Glutamatergic neuron (in vitro differentiated cells): ENCODE measurements at places on chromosomes 5 and 9. TPM values are rescaled to one million over a fixed set of nuclear protein-coding genes. Genes with fewer than 3 reads are reported as not detected.
A peak's percentile ranks its signal among the peaks of the same experiment; 100 is the strongest.

- peaks cover 3% of the 10 kb centered on the region for H3K4me1 ChIP-seq
- H3K27ac ChIP-seq, result peak overlapping the region; percentile 38
- H3K4me3 ChIP-seq, result peak overlapping the region; percentile 16
- no peak for DNase-seq
These were observed 21.1 kb upstream of the MEIKIN start for GRCh38 chr5:131966551-131966950.

- H3K4me1 ChIP-seq, result no peaks in the 10 kb centered on the region
- H3K4me3 ChIP-seq, result no peak overlapping the region
- no peaks in the 10 kb centered on the region for H3K27me3 ChIP-seq
These were observed 719.2 kb upstream of the CTNND2 start for GRCh38 chr5:12623408-12623807.

DNA sequence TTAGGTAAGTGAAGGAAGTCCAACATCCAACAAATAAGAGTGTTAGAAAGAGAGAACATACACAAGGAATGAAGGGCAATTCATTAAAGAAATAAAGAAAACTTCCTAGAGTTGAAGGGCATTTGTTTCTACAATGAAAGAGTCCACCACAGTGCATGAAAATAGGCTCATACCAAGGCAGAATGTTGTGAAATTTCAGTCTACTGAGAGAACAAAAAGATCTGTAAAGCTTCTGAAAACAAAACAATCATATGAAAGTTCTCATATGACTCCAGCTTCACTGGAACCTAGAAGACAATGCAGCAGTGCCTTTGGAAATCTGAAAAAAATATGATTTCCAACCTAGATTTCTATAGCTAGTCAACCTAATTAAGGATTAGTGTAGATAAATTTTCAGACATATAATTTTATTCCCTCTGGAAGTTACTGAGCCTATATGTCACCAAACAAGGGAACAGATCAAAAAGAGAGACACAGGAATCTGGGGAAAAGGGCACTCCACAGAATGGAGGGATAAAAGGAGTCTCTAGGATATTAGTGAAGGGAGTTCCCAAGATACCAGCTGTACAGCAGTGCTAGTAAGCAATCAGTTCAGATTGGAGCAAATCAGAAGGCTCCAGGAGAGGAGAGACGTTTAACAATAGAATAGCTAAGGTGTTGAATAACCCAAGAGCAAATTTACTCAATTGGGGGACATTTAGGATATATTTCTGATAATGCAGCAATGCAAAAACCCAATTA, 5.8 kb downstream of the C5orf58 start:
- no peaks in the 10 kb centered on the region for H3K4me1 ChIP-seq
- DNase-seq, result no peak
- H3K27ac ChIP-seq, result no peak overlapping the region

DNA sequence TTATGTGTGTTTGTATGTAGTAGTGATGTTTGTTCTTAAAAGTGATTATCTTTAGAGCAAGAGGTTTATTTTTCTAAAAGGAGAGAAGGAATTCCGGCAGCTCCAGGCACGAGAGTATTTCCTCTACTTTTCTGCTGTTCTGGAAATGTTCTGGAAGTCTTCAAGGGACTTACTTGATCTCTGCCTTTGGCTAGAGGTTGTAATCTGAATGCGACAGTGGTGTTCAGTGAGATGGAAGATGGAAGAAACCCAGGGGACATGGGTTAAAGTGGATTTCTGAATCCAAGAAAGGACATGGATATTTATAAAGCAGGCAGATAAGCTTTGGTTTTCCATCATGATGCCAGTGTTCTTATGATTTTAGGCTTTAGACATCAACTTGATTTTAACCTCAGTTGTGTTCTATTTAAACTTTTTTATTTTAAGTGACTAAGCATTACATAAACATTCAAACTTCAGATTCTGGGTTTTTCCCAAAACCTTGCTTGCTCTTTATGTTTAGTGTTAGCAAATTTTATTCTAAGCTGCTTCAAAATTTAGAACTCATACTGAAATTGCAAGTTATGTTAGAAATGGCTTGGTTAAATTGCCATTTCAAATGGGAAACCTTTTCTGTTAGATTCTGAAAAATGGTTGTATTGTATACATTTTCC, 3.6 kb downstream of the GPR21 start:
- peaks cover 54% of the 10 kb centered on the region for H3K4me1 ChIP-seq
- H3K27ac ChIP-seq, result peak overlapping the region; percentile 24
- no peaks in the 10 kb centered on the region for H3K36me3 ChIP-seq
- H3K27me3 ChIP-seq, result peaks cover 3% of the 10 kb centered on the region
- H3K4me3 ChIP-seq, result peak overlapping the region; percentile 47
- DNase-seq, result no peak

DNA sequence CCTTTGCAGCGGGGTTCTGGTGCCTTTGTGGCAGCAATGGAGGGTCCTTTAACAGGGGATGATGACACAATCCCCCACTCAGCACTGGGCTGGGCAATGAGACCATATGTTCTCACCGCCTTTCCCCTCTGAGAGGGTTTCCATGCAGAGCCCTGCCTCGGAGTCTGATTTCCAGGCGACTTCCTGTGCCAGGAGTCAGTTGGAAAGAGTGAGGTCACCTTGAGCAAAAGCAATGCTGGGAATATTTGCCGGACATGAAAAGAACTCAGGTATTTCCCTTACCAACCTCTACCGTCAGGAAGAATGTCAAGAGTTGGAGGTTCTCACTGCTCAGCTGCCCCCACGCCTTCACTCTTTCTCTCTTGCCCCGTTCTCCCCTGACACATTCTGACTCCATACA, 284.2 kb upstream of the IRX1 start:
- no peaks in the 10 kb centered on the region for H3K27me3 ChIP-seq
- peaks cover 7% of the 10 kb centered on the region for H3K36me3 ChIP-seq
- H3K4me1 ChIP-seq, result no peaks in the 10 kb centered on the region
- DNase-seq, result no peak
- H3K4me3 ChIP-seq, result no peak overlapping the region

DNA sequence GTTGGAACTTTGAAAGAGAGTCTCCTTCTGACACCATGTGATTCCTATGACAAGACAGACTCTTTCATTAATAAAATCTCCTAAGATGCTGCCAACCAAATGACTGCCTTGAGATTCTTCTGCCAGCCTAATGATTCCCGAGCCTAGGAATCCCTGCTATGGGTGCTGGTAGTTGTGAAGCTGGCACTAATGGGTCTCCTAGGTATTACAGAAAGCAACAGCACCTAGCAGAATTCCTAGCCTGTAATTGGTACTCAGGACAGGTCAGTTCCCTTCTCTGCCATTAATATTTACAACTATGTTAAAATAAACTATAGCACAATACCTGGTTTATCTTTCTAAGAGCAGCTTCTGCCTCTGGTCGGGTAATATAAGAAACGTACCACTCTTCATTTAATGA, 19.3 kb downstream of the C5orf58 start:
- H3K27ac ChIP-seq, result no peak overlapping the region
- H3K27me3 ChIP-seq, result no peaks in the 10 kb centered on the region
- DNase-seq, result no peak
- no peaks in the 10 kb centered on the region for H3K36me3 ChIP-seq
- peaks cover 15% of the 10 kb centered on the region for H3K4me1 ChIP-seq

GRCh38 chr5:80576383-80576782, 6.3 kb upstream of the ANKRD34B start:
- DNase-seq, result no peak
- H3K36me3 ChIP-seq, result no peaks in the 10 kb centered on the region
- H3K27ac ChIP-seq, result no peak overlapping the region
- H3K27me3 ChIP-seq, result peaks cover 2% of the 10 kb centered on the region
- no peak overlapping the region for H3K4me3 ChIP-seq
- no peaks in the 10 kb centered on the region for H3K4me1 ChIP-seq

- peaks cover 20% of the 10 kb centered on the region for H3K4me1 ChIP-seq
- no peak overlapping the region for H3K27ac ChIP-seq
- H3K27me3 ChIP-seq, result no peaks in the 10 kb centered on the region
- no peaks in the 10 kb centered on the region for H3K36me3 ChIP-seq
These were observed 237.4 kb upstream of the PIK3R1 start for GRCh38 chr5:67978171-67978570.

DNA sequence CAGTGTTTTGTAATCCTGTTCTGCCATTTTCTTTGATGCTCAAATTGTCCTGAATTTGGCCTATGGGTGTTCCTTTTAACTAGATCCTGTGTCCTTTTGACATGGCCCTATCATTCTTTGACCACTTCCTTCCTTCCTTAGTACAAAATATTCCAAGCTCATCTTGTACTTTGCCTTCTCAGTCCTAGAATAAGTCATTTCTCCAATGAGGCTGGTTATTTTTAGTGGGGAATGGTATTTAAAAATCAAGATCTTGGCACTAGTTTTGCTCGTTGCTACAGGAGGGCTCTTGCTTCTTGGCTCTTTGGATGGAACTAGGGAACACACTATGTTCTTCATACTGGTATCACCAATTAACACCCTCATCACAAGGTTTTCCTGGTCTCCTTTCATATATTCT, 108.1 kb downstream of the UNC13B start:
- no peaks in the 10 kb centered on the region for H3K4me1 ChIP-seq
- no peak for DNase-seq
- H3K27ac ChIP-seq, result no peak overlapping the region
- no peaks in the 10 kb centered on the region for H3K27me3 ChIP-seq

DNA sequence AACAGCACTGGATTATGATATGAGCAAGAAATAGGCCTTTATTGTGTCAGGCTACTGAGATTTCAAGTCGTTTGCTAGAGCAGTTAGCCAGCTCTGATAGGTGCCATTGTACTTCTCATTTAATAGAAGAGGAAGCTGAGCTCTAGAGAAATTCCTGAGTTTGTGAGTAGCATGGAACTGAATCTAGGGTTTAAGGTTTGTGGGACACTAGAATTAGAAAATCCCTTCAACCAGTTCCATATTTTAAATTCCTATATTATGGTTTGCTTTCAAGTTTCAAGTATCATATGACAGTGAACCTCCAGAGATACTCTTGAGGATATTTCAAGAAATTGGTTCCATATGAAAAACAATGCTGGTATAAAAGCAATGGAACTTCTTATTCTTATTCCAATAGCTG, 87.6 kb downstream of the ANKRD55 start:
- H3K4me1 ChIP-seq, result no peaks in the 10 kb centered on the region
- H3K27ac ChIP-seq, result no peak overlapping the region
- H3K27me3 ChIP-seq, result no peaks in the 10 kb centered on the region
- H3K36me3 ChIP-seq, result no peaks in the 10 kb centered on the region
- no peak for DNase-seq
- H3K4me3 ChIP-seq, result no peak overlapping the region

DNA sequence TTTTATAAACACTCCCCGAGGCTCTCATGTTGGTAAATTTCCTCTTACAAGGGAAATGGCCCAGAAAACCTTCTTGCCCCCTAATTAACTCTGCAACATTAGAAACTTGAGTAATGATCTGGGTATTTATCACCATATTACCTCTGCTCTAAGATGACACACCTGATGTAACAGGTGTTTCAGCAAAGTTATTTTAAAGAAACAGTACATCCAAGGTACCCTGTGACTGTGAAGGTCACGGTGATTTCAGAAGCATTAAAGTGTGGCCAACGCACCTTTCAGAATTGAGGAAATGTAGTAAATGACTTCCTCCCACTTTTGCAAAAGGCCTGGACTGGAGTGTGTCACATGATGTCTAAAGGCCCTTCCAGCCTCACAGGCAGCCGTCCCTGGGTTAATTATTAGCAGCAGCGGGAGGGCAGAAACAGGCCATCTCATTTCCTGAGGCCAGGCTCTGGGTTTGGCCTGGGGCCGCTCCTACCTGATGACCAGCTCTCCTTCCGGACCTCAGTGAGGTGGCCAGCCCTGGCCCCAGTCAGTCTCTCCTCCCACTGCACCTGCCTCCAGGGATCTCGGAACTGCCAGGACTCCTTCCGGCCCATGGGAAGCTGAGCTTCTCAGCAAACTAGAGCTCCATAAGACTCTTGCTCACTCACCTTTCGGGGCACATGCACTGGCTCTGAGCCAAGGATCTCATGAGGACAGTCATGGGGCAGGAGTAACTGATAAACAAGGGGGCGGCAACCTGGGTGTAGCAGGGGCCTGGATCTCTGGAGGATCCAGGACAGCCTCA, 20.7 kb downstream of the PTPN3 start:
- no peak overlapping the region for H3K27ac ChIP-seq
- peaks cover 5% of the 10 kb centered on the region for H3K27me3 ChIP-seq
- no peaks in the 10 kb centered on the region for H3K4me1 ChIP-seq
- no peak for DNase-seq
- H3K4me3 ChIP-seq, result no peak overlapping the region

DNA sequence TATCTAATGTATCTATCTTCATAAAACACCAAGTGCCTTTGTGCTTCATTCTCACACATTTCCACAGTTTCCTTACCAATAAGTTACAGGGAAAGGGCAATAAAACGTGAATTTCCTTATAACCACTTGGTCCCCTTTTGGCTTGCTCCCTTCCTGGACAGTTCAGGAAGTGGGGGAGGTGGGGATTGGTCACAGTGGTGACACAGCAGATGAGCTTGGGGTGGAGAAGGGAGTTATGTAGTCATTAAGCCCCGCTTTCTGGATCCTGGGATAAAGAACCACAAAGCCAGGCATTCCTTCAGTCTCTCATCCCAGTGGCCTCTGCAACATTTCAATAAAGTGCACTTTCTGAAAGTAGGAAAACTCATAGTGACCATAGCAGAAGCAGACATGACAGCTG, 47.1 kb upstream of the FYB1 start:
- no peaks in the 10 kb centered on the region for H3K4me1 ChIP-seq
- no peak overlapping the region for H3K27ac ChIP-seq
- no peak for DNase-seq

DNA sequence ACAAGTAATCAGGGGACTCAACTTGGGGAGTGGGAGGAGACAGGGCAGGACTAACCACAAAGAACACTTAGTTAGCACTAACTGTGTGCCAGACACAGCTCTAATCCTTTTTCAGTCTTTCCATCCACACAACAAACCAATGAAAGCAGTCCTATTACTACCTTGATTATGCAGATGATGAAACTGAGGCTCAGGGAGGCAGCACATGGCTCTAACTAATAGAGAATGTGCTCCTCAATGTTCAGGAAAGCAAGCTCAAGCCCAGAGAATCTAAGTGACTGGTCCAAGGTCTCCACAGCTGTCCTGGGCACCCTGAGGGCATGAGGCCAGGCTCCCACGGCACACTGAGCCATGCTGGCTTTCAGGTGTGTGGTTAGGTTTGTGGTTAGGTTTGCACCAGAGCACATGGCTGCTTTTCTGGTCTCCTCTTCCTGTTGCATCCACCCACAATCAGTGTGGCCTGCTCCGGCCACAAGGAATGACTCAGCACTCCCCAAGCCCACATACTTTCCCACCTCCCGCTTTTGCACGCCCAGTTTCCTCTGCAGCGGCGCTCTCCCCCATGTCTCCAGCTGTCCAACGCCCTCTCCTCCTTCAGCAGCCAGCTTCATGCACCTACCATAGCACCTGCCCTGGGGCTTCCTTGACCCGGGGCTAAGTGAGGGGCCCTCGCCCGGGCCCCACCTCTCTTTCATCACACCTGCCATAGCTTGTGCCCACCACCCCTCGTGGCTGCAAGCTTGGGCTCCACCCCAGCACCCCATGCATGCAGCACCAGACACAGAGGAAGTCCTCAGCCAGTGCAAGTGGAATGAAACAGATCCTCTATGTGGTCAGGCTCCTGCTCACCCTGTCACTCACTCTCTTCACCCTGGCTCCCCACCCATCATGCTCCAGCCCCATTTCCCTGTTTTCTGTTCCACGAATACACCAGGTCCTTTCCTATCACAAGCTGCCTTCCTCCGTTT, 133.1 kb downstream of the GABBR2 start:
- DNase-seq, result no peak
- H3K4me1 ChIP-seq, result peaks cover 20% of the 10 kb centered on the region
- no peak overlapping the region for H3K4me3 ChIP-seq
- peak overlapping the region; percentile 49 for H3K27ac ChIP-seq
- H3K27me3 ChIP-seq, result peaks cover 13% of the 10 kb centered on the region

The C9orf72 gene
- 53.9 TPM for total RNA-seq

The MLANA gene
- total RNA-seq, result not detected

The OBP2B gene
- not detected for total RNA-seq

The NIM1K gene
- total RNA-seq, result 10.5 TPM

The CDH12 gene
- total RNA-seq, result 23.5 TPM

The MSANTD3 gene
- 49.3 TPM for total RNA-seq

The INSL4 gene
- not detected for total RNA-seq

The ANKRA2 gene
- total RNA-seq, result 18.8 TPM

The SLC34A3 gene
- not detected for total RNA-seq

The PRUNE2 gene
- 63.8 TPM for total RNA-seq

The ANKRD18A gene
- 32.3 TPM for total RNA-seq
